ENCODE measurements at places on chromosomes 6 and 20.

DNA sequence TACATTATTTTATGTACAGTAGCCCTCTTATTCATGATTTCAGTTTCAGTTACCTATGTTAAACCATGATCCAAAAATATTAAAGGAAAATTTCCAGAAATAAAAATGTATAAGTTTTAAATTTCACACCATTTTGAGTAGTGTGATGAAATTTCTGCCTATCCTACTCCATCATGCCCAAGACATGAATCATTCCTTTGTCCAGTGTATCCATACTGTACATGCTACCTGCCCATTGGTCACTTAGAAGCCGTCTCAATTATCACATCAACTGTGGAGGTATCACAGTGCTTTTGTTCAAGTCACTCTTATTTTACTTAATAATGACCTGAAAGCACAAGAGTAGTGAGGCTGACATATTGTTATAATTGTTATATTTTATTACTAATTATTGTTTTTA, 32.3 kb upstream of the PLCB4 start:
- no peak for DNase-seq

DNA sequence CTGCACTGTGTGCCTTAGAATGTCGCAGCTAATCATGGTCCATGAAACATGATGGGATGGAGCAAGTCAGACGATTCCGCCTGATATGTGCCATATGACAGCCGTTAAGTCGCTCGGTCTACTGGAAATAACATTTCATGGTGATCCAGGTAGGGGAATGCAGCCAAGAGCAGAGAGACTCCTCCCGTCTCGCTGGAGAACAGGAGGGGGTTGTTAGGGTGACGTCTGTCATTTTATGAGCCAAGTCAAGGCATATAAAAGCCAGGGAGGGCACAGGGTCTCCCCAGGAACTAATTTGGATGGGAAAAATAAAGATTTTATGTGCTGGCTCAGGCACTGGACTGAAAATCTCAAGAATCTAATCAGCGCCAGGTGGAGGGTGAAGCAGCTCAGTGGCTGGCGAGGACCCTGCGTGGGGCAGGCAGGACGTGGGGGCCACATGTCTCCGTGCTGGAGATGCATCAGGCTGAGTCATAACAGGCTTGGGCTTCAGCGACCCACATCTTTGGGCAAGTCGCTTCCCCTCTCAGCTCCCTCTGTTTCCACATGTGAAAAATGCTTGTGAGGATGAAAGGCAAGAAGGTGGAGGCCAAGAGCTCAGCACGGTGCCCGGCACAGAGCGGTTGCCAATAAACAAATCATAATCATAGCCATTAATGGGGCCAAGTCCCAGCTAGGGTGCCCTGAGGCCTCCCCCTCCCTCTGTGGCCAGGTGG, 234.6 kb downstream of the ANKRD60 start:
- DNase-seq = no peak

GRCh38 chr6:53547811-53548496, 3.1 kb upstream of the GCLC start:
- DNase-seq = peak; percentile 73

DNA sequence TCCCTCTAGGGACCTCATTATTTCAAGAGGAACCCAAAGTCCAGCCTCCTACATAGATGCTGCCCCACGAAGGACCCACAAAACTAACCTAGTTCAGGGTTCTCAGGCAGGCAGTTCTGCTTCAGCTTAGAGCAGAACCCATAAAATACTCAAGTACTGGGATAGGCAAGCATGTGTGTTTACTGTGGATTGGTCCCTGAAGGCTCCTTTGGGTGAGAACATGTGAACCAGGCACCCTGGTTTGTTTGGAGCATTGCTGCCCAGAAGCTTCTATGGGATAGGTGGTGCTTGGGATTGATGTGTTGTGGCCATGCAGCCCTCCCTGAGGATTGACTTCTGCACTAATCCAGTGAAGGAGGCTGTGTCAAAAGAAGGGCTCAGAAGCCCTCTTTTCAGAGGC, 14.9 kb upstream of the EFHC1 start:
- DNase-seq = no peak

GRCh38 chr6:86715676-86716075, 221.7 kb upstream of the HTR1E start:
- DNase-seq = no peak

GRCh38 chr20:17854307-17854903, 114.2 kb downstream of the SNX5 start:
- DNase-seq = peak; percentile 57

GRCh38 chr6:5138995-5139827, 54.1 kb downstream of the PPP1R3G start:
- no peak for DNase-seq

DNA sequence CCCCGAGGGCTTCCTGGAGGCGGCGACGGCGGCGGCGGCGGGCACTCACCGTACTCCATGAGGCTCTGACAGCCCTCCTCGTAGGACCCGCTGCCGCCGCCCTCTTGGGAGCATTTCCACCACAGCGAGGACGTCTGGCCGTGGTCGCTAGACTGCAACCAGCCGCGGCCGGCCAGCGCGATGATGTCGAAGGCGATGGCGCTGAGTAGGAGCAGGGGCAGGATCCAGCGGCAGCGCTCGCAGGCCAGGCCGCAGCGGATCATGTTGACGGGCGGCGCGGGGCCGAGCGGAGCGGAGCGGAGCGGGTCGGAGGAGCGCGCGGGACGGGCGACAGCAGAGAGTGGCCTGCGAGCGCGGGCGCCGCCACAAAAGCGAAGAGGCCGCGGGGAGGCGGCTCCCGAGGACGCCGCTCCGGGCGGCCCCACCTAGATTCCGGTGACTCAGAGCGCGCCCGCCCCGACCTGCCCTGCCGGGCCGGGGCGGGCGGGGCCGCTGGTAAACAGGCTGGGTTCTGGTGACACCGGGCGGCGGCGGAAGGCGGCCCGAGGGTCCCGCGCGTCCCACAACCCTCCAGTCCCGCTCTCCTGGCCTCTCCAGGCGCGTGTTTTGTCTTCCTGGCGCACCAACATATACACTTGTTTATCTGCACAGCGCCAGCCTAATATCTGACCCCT, at the start of gene PERP:
PERP (minus strand) TSS at position 342 of the 674 bp plus-strand sequence; CDS start at position 263, 79 bp downstream.
- DNase-seq = peak; percentile 48

DNA sequence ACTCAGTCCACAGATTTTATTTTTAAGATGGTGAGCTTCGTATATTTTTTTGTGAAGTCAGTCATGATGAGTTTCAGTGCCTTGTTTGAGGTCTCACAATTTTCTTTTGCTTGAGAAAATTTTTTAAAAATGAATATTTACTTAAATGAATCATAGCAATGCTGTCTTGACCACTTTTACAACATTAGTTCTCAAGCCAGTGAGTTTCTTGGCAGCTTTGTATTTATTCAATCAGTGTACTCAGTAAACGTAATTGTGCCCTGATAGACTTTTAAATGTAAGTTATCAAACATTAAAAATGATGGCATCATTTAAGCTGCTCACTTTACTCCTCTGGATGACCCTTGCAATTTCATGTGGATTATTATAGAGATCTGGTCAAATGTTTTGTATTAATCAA, 261.4 kb downstream of the KHDC1L start:
- DNase-seq = no peak

- DNase-seq = no peak
Measured at GRCh38 chr6:78910591-78911171, 43.3 kb downstream of the IRAK1BP1 start.

Measured in SW 1271 (cell line).